ENCODE measurements at places on chromosomes 7 and 10.

- peak; percentile 47 for DNase-seq
Observed at GRCh38 chr10:113169853-113170460, 219.9 kb downstream of the TCF7L2 start.

GRCh38 chr7:525740-526139 is 6.1 kb upstream of the PDGFA start:
- DNase-seq = no peak

DNA sequence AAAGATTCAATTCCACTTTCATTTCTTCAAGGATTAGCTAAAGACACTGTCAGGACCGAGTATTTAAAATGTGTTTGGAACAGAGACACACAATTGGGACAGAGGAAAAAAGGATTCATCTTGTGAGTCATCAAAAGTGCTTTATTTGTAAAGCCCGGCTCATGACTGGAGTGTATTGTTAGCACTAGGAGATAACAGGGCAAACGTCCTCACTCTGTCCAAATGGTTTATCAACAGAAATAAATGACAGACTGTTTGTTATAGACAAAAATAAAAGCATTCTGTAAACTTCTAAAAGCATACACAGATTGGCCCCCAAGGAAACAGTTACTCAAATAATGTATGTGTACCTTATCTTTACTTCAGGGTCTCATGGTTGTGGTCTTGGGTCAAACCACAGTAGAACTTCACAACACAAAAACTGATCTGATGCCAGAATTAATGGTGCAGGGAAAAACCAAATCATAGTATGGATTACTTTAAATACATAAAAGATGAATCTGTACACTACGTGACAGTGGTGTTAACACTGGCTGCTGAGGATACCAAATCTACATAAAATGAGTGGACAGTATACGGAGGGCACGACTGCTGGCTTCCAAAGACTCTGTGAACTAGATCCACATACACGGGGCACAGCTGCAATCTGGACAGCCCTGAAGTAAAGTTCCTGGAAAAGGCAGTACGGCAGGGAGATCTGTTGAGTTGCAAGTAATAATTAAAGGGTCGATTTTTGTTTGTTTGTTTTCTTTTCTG is 179.4 kb downstream of the PIP4K2A start:
- no peak for DNase-seq

- DNase-seq = no peak
Observed at GRCh38 chr10:71649631-71650030, 69.9 kb downstream of the C10orf105 start.

- no peak for DNase-seq
Observed at GRCh38 chr7:44673324-44673723, 66.9 kb downstream of the OGDH start.

DNA sequence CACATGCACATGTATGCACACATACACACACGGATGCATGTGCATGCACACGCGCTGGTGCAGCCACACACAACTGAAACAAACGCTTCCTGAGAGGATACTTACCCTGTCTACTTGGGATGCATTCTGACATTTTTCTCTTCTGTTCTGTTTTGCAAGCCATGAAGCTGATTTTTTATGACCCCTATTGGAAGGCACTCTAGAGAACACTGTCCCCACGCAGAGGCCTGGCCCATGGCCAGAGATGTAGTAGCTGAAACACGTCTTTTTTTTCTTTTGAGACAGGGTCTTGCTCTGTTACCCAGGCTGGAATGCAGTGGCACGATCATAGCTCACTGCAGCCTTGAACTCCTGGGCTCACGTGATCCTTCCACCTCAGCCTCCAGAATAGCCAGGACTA is 47.9 kb downstream of the VWA2 start:
- no peak for DNase-seq

Data from inflammatory macrophage (primary cell).